ENCODE measurements at places on chromosomes 12 and 14.
A peak's percentile ranks its signal among the peaks of the same experiment; 100 is the strongest.

GRCh38 chr14:100678469-100678828, 48.2 kb upstream of the DLK1 start:
- H3K36me3 ChIP-seq = no peaks in the 10 kb centered on the region
- no peaks in the 10 kb centered on the region for H3K27me3 ChIP-seq
- peaks cover 56% of the 10 kb centered on the region for H3K4me1 ChIP-seq

DNA sequence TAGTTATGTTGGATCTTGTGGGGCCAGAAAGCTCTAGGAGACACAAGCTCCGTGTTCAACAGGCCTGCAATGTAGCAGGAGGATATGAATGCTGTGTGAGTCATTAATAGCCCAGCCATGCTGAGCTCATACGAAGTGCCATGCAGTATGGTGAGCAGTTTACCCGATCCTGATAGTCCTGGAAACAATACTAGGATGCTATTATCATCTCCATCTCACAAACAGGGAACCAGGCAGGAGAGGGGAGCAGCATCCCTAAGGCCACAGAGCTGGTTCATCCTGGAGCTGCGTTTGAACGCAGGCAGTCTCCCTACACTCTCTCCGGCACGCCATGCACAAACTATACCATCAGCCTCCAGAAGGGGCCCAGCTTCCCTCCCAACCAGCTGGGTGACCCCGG, 20.5 kb downstream of the TTC7B start:
- no peaks in the 10 kb centered on the region for H3K36me3 ChIP-seq
- H3K27ac ChIP-seq = no peak overlapping the region
- no peaks in the 10 kb centered on the region for H3K27me3 ChIP-seq
- peaks cover 30% of the 10 kb centered on the region for H3K4me1 ChIP-seq
- no peak for DNase-seq
- H3K4me3 ChIP-seq = no peak overlapping the region

- no peaks in the 10 kb centered on the region for H3K36me3 ChIP-seq
- H3K27ac ChIP-seq = no peak overlapping the region
- H3K4me3 ChIP-seq = no peak overlapping the region
- no peaks in the 10 kb centered on the region for H3K27me3 ChIP-seq
These were observed 27.7 kb upstream of the CAND1 start for GRCh38 chr12:67241482-67241881.

DNA sequence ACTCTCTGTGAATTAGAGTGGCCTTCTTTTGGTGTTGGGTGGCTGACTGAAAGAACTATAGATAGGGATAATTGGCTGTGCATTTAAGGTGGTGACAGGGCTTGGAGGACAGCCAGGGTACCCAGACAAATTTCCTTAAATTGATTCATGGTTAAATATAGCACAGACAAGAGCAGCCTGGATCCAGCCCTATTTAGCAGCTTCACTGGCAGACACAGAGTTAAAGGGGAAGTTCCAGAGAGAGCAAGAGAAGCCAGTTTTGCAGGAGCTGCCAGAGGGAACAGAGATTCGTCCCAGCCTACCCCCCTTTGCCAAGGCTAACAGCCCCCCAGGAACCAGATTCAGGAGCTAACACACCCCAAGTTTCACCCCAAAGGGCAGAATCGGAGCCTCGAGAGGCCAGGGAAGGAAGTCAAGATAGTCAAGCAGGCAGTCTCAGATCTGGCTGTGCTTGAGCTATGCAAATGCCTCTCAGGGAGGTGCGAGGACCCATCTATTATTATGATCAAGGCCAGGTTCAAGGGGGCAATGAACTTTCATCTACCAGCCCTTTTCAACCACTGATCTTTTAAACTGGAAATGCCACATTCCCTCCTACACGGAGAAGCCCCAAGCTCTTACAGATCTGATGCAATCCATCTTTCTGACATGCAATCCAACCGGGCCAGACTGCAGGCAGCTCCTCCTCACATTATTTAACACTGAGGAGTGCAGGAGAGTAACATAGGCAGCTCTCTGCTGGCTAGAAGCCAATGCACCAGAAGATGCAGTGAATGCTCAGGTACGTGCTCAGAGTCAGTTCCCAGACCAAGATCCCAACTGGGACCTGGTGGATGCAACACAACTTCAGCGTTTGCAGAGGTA, 58.2 kb downstream of the DHRS2 start:
- peaks cover 25% of the 10 kb centered on the region for H3K4me1 ChIP-seq
- no peaks in the 10 kb centered on the region for H3K36me3 ChIP-seq
- peak; percentile 6 for DNase-seq

DNA sequence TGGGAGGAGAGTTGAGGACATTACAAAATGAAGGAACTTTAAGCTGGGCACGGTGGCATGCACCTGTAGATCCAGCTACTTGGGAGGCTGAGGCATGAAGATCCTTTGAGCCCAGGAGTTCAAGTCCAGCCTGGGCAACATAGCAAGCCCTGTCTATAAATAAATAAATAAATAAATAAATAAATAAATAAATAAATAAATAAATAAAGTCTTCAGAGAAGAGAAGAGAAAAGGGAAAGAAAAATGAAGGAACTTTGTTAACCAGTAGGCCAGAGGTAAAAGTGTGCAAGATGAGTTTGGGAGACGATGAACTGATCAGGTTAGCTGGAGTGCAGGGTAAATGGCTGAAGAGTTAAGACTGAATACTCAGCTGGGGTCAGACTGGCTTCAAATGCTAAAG, 20.1 kb downstream of the PNMA1 start:
- no peaks in the 10 kb centered on the region for H3K4me1 ChIP-seq
- DNase-seq = no peak
- H3K27me3 ChIP-seq = no peaks in the 10 kb centered on the region
- no peak overlapping the region for H3K27ac ChIP-seq

GRCh38 chr12:69583203-69583602, 2.1 kb upstream of the CCT2 start:
- peaks cover 11% of the 10 kb centered on the region for H3K36me3 ChIP-seq
- no peaks in the 10 kb centered on the region for H3K27me3 ChIP-seq
- no peak overlapping the region for H3K27ac ChIP-seq
- peaks cover 7% of the 10 kb centered on the region for H3K4me1 ChIP-seq

DNA sequence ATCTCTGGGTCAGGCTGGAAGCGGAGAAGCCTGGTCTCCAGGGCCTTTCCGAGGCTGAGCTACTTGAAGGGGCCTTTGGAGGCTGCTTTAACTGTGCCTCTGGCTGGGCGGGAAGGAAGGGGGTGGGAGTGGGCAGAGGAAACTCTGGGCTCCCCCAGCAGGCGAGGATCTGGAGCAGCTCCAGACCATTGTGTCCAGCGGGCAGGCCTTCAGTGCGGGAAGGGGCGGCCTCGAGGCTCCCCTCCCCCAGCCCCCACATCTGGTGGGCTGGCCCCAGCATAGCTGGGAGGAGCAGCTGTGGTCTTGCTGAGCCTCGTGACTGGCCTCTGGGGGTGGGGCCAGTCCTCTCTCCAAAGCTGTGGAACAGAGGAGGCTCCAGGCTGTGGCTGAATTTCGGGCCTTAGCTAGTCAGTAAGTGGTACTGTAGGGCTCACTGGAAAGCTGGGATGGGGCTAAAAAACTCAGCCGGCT, 3.4 kb downstream of the TAMALIN start:
- peak; percentile 63 for DNase-seq
- peaks cover 8% of the 10 kb centered on the region for H3K36me3 ChIP-seq
- peaks cover 55% of the 10 kb centered on the region for H3K4me1 ChIP-seq
- H3K4me3 ChIP-seq = peak overlapping the region; percentile 33
- H3K27me3 ChIP-seq = no peaks in the 10 kb centered on the region

DNA sequence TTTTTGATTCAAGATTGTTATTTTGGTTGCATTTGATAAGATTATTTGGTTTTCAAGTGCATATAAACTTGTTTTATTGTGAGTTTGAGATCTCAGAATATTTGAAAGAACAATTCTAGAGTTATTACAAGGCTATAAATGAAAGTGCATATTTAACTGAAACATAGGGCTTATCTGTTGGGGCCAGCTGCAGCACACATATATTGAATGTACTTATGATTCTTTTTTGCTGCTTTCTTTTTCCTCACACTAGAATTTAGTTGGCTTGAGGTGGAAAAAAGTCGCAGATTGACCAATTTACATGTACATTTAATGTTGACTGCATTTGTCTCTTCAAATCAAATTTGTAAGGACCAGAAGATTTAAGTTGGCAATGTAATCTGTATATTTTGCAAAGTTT, 88.0 kb downstream of the PCNX1 start:
- peak; percentile 52 for DNase-seq
- peaks cover 25% of the 10 kb centered on the region for H3K4me1 ChIP-seq
- H3K27me3 ChIP-seq = no peaks in the 10 kb centered on the region
- H3K36me3 ChIP-seq = peaks cover 2% of the 10 kb centered on the region
- peak overlapping the region; percentile 14 for H3K27ac ChIP-seq

- H3K27me3 ChIP-seq = no peaks in the 10 kb centered on the region
- no peaks in the 10 kb centered on the region for H3K4me1 ChIP-seq
- H3K27ac ChIP-seq = no peak overlapping the region
These were observed 104.1 kb upstream of the PPP4R3A start for GRCh38 chr14:91614187-91614586.

- H3K4me1 ChIP-seq = no peaks in the 10 kb centered on the region
- peaks cover 30% of the 10 kb centered on the region for H3K36me3 ChIP-seq
- no peak overlapping the region for H3K4me3 ChIP-seq
These were observed 15.8 kb downstream of the PEBP1 start for GRCh38 chr12:118151755-118152154.

- H3K27me3 ChIP-seq = no peaks in the 10 kb centered on the region
- no peak overlapping the region for H3K27ac ChIP-seq
- H3K4me1 ChIP-seq = no peaks in the 10 kb centered on the region
- DNase-seq = no peak
- H3K4me3 ChIP-seq = no peak overlapping the region
- no peaks in the 10 kb centered on the region for H3K36me3 ChIP-seq
These were observed 6.9 kb upstream of the CMKLR1 start for GRCh38 chr12:108345716-108346633.

All from common myeloid progenitor, CD34-positive (primary cell).